Astrocyte of the spinal cord (primary cell): ENCODE measurements at places on chromosomes 6 and 20.

GRCh38 chr6:88165844-88166492, at the start of gene CNR1:
CNR1 (minus strand) TSS chr6:88166347; CDS start chr6:88145274, 21,073 bp downstream.
- DNase-seq: no peak

- no peak for DNase-seq
These were observed 53.3 kb downstream of the TRAM2 start for GRCh38 chr6:52523378-52524142.

GRCh38 chr6:71236926-71237434, 51.6 kb upstream of the OGFRL1 start:
- no peak for DNase-seq

- no peak for DNase-seq
These were observed 95.6 kb upstream of the PHACTR3 start for GRCh38 chr20:59508729-59509128.

GRCh38 chr20:37383229-37383989, 37.5 kb downstream of the SRC start:
- peak; percentile 46 for DNase-seq

DNA sequence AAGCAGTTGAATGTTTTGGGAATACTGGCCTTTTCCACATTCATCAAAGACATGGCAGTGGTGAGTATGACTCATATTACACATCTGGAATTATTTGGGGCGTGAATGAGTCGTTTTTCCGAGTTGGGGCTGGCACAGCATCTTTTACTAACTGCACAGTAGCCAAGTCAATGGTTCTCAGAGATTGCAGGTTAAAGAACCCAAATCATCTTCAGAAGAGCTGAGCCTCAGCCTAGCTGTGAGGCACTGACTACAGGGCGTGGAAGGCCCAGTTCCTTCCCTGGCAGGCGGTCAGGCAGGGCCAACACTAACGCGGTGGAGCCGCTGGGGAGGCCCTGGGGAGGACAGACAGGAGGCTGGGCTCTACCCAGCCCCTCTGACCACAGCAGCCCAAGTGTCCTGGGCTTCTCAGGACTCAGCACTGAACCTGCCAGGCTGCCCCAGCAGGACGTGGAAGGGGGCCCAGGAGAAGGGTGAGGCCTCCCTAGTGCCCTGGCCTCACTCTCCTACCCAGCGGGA, 20.1 kb upstream of the HELZ2 start:
- peak; percentile 61 for DNase-seq

DNA sequence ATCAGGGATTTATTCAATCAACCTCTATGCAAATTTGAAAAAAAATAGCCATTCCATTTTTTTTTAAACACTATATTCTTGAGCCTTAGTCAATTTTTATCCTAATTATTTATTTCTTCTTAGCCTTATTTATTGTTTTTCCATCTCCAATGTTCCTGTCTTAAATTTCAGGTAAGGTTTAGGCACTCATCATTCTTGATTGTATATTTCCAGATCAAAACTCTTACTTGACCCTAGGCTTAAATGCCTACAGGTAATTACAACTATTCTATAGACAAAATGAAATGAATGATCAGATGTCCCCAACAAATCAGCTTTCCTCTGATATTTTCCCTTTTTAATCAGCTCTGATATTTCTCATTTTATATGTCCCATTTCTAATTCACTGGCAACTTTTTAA, 402.6 kb upstream of the EPHA7 start:
- no peak for DNase-seq

GRCh38 chr6:44224029-44224964, 902 bp downstream of the SLC29A1 start:
- no peak for DNase-seq

DNA sequence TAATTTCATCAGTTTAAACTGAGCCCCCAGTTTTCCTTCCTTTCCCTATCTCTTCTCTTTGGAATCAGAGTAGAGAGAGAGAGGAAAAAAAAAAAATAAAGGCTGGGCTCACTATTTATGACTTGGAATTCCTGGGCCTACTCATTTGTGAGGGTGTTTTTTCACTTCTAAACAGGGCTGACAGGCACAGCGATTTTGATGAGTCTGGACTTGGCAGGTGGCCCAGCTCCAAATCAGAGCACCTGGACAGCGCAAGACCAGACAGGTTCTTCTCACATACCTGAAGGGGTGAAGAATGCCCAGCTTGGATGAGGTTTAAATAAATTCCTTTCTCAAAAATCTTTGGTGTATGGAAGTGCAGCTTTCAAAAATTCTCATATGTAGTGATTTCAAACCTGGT, 122.2 kb downstream of the KIF13A start:
- DNase-seq: no peak
